Esophagus mucosa (tissue), 1 donor: ENCODE measurements at places on chromosomes 2 and 18. TPM values are rescaled to one million over a fixed set of nuclear protein-coding genes. Genes with fewer than 3 reads are reported as not detected.

The CAPN13 gene
- total RNA-seq = 1.4 TPM

The SPP2 gene
- total RNA-seq = not detected

The CFC1 gene
- total RNA-seq = not detected

The GPR45 gene
- not detected for total RNA-seq

The GPAT2 gene
- 0.44 TPM for total RNA-seq

The CENPO gene
- 8.7 TPM for total RNA-seq

The OTX1 gene
- total RNA-seq = 1.8 TPM

The COQ10B gene
- total RNA-seq = 12.8 TPM

The TSPYL6 gene
- total RNA-seq = not detected

The FIGN gene
- total RNA-seq = 1.0 TPM

The C2orf49 gene
- 9.4 TPM for total RNA-seq

The GREB1L gene
- not detected for total RNA-seq
